MV-4-11 (cell line): ENCODE measurements at places on chromosomes 12 and 14.

GRCh38 chr12:86139671-86140070 is 116.5 kb downstream of the MGAT4C start:
- DNase-seq: no peak

DNA sequence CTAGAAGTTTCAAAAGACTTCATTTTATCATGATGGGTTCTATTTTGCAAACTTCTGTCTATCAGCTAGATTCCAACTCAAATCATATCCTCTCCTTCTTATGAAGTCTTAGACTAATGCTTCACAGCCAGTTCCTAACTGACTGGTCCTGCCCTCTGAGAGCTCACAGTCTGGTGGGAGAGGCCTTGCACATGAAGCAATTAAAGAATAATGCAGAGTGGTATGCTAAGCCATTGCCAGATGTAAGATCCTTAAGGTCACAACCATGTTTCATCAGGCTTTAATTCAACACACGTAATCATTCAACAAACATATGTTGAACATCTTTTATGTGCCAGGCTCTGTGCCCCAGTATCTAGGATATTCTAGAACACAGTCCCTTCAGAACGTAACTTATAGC is 125.8 kb upstream of the TMPO start:
- no peak for DNase-seq

- DNase-seq: no peak
Observed at GRCh38 chr12:131609762-131610161, 101.1 kb upstream of the SFSWAP start.

DNA sequence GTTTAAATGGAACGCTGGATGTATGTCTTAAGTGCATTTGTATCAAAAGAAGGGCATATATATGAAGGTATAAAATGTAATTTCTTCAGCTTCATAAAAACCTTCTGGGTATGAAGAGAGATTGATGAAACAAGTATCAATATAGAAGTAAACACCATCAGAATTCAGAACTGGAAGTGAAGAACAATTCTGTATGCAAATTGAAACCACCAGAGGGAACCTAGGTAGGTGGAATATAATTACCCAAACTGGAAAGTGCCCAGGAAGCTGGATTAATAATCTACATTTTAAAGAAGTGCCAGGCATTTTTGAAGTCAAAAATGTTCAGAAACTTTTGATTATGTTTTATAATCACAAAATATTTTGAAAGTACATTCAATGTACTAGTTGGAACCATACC is 336.2 kb upstream of the GARIN6 start:
- no peak for DNase-seq

DNA sequence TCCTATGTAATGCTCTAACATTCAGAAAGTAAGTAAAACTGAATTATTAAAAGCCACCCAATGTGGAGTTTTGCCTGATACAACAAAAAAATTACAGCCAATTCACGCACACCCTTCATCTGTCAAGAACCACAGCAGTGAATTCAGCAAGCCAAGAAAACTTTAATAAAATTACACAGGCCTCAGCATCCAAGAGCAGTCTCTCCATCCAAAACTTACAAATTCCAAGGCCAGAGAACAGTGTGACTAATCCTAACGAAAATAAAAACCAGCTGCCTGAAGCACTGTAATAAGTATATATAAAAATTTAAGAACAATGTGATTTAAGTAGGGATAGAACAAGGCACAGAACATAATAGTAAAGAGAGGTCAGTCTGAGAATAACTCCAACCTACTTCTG is 54.2 kb downstream of the SIX6 start:
- DNase-seq: no peak

- DNase-seq: no peak
Observed at GRCh38 chr12:20653871-20654270, 41.3 kb upstream of the SLCO1C1 start.

DNA sequence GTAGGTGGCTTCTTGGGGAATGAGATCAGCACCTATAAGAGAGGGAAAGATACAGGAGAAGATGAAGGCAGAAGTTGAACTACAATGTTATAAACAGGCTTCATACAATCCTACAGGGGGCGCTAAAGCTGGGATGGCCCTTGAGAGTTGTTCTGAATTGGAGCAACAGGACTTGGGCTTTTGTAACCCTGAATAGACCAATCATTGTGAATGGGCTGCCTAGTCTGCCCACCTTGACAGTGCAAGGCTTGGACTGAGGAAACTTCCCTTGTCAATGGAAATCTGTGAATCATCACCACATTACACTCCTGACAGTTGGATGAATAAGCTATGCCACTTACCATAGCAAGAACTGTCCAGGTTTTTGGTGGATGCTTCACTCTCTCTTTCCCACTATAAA is 306.1 kb downstream of the KCNC2 start:
- no peak for DNase-seq

DNA sequence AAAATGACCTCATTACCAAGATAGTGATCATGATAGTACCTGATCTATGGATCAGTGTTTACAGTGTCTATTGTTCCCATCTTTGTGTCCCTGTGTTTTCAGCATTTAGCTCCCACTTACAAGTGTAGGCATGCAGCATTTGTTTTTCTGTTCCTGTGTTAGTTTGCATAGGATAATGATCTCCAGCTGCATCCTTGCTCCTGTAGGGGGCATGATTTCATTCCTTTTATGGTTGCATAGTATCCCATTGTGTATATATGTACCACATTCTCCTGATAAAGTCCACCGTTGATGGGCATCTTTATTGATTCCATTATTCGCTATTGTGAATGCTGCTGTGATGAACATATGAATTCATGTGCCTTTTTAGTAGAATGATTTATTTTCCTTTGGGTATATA is 215.4 kb upstream of the NAV3 start:
- DNase-seq: peak; percentile 6

DNA sequence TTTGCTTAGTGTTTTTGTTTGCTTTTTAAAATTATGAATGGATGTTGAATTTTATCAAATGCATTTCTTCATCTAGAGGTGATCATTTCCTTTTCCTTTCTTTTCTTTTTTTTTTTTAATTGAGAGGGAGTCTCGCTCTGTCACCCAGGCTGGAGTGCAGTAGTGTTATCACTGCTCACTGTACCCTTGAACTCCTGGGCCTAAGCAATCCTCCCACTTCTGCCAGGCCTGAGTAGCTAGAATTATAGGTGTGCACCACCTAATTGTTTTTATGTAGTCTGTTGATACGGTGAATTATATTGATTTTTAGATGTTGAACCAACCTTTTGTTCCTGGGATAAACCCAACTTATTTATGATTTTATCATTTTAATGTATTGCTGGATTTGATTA is 1.5 kb upstream of the CDKL1 start:
- no peak for DNase-seq

- peak; percentile 43 for DNase-seq
Observed at GRCh38 chr12:31005944-31006361, 67.7 kb upstream of the DDX11 start.
